ENCODE measurements at places on chromosomes 5 and 9.

GRCh38 chr9:136437839-136438547, 1.7 kb downstream of the INPP5E start:
- no peak for DNase-seq

- DNase-seq: no peak
Observed at GRCh38 chr5:57229313-57229712, 55.5 kb downstream of the GPBP1 start.

- DNase-seq: no peak
Observed at GRCh38 chr5:22708770-22709328, 144.3 kb downstream of the CDH12 start.

DNA sequence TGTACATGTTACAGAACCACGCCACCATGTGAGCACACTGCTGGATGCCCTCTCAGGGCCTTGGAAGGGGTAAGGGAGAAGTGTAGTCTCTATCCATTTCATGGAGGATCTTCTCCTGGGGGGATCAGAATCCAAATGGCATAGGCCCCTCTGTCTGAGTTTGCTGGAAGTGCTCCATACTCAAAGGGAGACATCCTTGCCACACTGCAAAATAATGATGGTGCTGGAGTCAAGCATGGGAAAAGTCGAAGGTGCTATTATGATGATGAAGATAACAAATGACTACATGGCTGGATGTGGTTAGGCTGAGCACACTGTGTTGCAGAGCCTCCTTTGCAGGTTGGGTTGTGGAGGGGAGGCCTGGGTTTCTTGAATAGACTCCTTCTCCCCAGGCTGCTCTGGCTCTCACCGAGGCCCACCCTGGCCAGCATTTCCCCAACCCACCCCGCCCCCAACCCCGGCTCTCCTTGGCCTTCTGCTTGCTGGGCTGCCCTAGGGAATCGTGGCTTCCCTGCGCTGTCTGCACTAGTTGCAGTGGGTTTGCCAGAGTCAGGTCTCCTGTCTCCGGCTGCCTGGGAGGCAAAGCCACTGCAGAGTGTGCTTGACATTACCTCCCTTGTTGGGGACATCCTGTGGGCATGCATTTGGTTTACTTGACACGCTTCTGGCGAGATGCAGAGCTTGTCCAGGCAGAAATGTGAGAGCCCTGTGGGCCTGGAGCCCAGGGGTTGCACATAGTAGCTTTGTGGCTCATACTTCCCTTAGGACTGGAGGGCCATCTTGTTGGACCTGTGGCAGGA, 3.0 kb downstream of the MVB12B start:
- DNase-seq: no peak

- DNase-seq: no peak
Observed at GRCh38 chr5:77073667-77074066, 13.4 kb downstream of the ZBED3 start.

DNA sequence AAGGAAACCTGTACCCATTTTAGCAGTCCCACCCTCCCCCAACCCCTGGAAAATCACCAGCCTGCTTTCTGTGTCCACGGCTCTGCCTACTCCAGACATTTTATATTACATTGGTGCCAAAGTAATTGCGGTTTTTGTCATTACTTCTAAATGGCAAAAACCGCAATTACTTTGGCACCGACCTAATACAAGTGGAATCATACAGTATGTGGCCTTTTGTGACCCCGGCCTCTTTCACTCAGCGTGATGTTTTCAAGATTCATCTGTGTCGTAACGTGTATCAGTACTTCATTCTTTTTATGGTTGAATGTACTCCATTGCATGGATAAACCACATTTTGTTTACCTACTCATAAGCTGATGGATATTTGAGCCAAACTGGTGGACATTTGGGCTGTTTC, 9.7 kb upstream of the ORM1 start:
- DNase-seq: no peak

DNA sequence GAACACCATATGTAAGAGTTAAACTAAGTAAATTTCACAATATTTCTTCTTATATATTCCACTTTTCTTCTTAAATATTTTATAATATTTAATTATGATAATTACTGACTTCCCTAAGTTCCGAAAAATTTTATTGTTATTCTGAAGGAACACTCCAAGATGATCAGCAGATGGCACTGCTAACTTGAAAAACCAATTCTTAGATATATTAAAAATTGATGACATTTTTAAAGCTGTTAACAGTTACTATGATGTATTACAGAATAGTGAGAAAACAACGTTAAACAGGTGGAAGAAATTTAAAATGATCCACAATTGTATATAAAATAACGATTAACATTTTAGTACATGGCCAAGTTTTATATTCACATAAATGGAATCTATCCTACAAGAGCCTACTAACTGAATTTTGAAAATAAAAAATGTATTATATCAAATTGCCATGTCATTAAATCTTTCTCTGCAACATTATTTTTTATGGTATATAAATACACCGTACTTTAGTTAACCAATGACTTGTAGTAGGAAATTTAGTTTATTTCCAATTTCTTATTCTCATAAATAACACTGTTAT, 30.1 kb upstream of the MUSK start:
- no peak for DNase-seq

- DNase-seq: no peak
Observed at GRCh38 chr5:87997662-87998061, 271.0 kb downstream of the TMEM161B start.

GRCh38 chr5:132459983-132460838, 30.4 kb downstream of the IRF1 start:
- DNase-seq: no peak

DNA sequence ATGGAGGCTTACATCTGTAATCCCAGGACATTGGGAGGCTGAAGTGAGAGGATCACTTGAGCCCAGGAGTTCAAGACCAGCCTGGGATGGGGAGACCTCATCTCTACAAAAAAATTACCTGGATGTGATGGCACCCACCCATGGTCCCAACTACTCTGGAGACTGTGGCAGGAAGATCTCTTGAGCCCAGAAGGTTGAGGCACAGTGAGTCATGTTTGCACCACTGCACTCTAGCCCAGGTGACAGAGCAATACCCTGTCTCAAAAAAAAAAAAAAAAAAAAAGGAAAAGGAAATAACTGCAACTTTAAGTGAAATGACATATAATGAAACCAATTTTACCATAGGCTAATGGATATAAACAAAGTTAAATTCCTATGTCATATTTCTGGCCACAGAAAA, 152.1 kb upstream of the DHFR start:
- no peak for DNase-seq

- no peak for DNase-seq
Observed at GRCh38 chr5:14816374-14816998, 55.1 kb downstream of the ANKH start.

DNA sequence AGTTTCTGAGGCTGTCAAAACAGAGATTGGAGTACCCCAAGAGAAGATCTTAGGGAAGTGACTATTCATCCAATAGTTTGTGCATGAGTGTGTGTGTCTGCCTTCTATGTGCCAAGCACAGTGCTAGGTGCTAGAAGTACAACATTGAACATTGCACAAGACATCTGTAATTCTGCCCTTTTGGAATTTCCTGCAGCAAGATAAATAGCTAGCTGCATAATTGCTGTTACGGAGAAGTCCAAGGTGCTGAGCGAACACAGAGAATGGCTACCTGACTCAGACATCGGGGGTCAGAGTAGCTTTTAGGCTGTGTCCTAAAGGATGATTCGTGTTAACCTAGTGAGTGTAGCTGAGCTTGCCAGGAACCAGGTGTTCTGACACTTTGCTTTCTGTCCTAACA, 44.8 kb downstream of the PAPPA start:
- no peak for DNase-seq

GRCh38 chr5:33852837-33853236, 39.0 kb downstream of the ADAMTS12 start:
- no peak for DNase-seq

DNA sequence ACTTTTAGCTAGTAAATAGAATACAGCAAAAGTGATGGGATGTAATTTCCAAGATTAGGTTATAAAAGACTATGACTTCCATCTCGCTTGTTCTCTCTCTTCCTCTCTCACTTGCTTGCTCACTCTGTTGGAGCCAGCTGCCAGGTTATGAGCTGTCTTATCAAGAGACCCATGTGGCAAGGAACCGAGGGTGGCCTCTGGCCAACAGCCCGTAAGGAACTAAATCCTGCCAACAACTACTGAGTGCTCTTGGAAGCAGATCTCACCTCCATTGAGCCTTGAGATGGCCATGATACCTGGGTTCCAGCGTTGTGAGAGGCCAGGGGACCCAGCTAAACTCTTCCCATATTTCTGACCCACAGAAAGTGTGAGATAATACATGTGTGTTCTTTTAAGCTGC, 636.1 kb downstream of the ACTL7B start:
- DNase-seq: no peak

DNA sequence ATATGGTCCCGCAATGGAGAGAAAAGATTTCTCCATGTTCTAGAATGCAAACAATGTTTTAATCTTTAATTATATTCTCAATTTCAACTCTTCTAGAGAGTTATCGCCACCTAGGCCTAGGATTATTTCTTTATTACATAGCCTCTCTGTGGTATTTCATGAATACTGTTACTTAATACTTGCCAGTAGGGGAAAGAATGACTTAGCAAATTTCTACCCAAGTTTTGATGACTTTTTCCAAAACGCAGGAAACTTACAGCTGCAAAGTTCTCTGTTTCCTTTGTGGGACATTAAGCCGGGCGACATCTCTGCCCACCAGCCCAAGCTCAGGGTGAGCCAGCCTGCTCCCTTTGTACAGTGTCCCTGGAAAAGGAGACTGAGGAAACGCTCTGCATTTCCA, 73.8 kb downstream of the MED27 start:
- DNase-seq: no peak

- DNase-seq: no peak
Observed at GRCh38 chr5:57004800-57005199, 52.9 kb upstream of the MIER3 start.

- no peak for DNase-seq
Observed at GRCh38 chr5:169013208-169013728, 287.7 kb downstream of the SLIT3 start.

DNA sequence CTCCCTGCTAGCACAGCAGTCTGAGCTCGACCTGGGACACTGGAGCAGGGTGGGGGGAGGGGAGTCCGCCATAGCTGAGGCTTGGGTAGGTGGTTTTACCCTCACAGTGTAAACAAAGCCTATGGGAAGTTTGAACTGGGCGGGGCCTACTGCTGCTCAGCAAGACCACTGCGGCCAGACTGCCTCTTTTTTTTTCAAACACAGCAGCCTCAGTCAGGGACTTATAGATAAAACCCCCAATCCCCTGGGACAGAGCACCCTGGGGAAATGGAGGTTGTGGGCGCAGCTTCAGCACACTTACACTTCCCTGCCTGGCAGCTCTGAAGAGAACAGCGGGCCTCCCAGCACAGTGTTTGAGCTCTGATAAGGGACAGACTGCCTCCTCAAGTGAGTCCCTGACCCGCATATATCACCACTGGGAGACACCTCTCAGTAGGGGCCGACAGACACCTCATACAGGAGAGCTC, 151.1 kb upstream of the APC start:
- no peak for DNase-seq

DNA sequence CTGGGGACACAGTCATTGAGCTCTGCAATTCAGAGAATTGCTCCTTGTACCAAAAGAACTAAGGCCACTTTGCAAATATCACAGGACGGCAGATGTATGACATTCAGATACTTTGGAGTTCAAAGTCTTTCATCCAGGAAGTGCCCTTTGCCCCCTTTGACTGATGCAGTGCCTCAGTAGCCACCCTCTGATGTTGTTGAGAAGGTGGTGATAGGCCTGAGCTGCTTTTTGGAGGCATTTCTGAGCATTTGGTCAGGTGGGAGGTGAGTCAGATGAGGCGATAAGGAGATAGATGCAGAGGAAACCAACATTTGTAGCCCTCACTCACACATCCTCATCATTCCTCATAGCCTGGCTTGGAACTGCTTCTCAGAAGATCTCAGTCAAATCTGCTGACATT, 63.4 kb downstream of the ANGPTL2 start:
- DNase-seq: no peak

- no peak for DNase-seq
Observed at GRCh38 chr5:175683231-175683630, 25.4 kb downstream of the HRH2 start.

DNA sequence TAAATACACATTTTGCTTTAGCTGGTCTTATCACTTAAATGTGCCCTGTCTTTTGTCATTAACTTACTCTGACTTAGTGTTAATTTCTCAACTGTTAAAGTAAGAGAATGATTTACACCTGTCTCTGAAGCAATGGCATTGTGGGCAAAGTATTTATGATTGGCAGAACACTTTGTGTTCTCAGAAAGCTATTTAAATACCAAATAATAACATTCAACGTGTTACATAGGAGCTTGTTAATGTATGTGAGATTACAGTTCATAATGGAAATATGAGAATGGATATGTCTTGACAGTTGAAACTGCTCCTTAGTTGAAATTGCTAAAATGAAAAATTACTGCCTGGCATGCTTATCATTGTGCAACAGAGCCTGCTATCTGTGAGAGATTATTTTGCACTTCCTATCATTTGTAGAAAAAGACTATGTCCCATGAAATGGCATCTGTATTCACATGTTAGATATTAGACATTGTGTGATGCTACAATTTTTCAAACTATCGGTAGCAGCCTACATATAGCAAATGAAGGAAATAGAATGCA, 46.1 kb downstream of the PRR16 start:
- DNase-seq: no peak

GRCh38 chr5:172835290-172835993, 1.4 kb downstream of the ERGIC1 start:
- DNase-seq: no peak

- no peak for DNase-seq
Observed at GRCh38 chr5:59091965-59092364, 509.1 kb downstream of the RAB3C start.

DNA sequence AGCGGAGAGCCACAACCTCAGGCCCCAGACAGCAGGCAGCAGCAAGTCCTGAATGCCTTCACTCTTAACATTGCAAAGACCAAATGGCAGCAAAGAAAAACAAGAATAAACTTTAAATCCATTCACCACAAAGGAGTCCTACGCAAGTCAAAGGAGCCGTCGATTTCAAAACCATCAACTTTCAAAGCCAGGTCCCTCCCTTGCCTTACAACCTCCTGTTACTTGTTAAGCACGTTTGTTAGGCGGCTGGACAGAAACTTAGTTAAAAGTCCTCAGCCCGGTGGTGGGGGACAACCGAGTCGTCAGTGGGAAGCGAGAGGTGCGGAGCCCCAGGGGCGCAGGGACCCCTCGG, 938 bp downstream of the LPAR1 start:
- DNase-seq: no peak

- DNase-seq: no peak
Observed at GRCh38 chr5:142935014-142935413, 164.8 kb downstream of the ARHGAP26 start.

GRCh38 chr9:130714586-130715110, 21.1 kb downstream of the EXOSC2 start:
- no peak for DNase-seq

DNA sequence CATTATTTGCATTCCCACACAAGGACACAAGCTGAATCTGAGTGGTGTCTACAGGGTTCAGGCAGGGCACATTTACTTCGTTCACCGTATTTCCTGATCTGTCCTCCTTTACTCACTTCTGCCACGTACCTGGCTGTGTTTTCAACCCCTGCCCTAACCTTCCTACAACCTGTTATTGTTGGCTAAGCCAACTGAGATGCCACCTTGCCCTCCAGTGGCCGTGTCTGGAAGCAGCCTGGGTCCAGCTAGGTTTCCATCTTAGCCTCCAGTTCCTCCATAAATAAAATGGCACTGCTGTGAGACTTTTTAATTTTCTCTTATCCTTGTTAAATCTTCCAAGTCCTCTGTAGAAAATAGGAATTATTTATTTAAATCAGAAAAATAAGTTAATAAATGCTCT, 64.8 kb downstream of the ATP10B start:
- DNase-seq: no peak

GRCh38 chr9:92094655-92095054, 20.6 kb downstream of the SPTLC1 start:
- no peak for DNase-seq

GRCh38 chr5:11104210-11104609, 343.2 kb upstream of the DAP start:
- DNase-seq: no peak
